Adipocyte (in vitro differentiated cells): ENCODE measurements at places on chromosomes 2 and 18.
A peak's percentile ranks its signal among the peaks of the same experiment; 100 is the strongest.

DNA sequence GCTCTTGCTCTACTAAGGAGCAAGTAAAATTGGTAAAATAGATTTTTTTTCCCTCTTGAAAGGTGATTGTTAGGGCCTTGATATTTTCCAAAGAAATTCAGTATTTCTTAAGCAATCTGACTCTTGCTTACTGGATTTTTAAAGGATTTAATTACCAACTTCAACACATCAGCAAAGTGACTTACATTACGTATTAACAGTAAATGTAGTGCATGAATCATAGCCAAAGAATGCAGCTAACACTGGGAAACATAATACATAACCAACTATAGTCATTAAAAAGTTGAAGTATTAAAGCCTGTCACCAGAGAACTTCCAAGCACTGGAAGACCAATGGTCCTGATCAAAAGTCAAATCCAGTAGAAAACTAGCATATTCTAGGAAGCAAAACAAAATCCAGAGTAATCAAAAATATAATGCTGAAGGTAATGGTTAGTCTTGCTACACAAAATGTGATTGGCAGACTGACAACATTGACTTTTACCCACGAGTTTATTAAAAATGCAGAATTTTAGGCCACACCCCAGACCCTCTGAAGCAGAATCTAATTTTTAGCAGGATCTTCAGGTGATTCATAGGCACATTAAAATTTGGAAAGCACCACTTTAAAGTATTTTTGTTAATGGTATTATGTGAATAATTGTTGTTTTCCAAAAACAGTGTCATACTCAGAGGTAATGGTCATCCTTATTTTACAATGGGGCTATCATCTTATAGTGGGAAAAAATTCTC is 31.8 kb upstream of the CAVIN2 start:
- DNase-seq, result peak; percentile 62

- DNase-seq, result no peak
These were observed 29.6 kb downstream of the CYRIA start for GRCh38 chr2:16635791-16636699.

DNA sequence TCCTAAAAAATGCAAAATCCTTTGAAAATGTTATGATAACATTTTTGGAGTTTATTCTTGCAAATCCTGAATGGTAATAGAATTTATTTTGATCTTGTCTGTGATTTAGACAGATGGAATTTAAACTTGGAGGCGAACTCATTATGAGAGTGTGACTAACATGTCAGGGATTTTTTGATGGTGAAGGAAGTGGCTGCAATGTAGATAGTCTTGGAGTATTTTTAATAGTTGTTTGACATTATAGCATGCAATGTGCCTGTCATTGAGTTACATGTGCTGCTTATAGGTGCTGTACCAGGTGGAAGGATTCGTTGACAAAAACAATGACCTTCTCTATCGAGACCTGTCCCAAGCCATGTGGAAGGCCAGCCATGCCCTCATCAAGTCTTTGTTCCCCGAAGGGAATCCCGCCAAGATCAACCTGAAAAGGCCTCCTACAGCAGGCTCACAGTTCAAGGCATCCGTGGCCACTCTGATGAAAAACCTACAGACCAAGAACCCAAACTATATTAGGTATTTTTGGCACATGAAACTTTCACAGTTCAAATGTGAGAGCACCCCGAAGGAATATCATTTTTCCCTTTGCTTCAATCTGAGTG is 141.8 kb downstream of the MYO1B start:
- peak; percentile 81 for DNase-seq

DNA sequence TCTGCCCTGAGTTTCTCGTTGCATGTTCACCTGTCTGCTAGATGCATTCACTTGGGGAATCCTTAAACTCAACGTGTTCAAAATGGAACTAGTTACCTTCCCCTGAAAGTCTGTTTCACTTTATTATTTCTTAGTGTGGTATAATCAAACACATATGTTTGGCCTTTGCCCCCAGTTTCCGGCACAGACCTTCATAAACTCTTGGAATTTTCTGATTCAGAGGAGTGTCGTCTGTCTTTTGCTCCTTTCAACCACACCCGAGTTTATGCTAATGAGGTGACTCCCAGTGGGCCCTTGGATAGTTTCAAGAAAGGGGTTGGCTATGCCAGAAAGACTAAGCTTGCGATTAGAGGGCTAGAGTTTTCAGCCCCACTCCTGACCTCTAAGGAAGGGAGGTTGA is 198.9 kb downstream of the CDCA7 start:
- DNase-seq, result peak; percentile 51

DNA sequence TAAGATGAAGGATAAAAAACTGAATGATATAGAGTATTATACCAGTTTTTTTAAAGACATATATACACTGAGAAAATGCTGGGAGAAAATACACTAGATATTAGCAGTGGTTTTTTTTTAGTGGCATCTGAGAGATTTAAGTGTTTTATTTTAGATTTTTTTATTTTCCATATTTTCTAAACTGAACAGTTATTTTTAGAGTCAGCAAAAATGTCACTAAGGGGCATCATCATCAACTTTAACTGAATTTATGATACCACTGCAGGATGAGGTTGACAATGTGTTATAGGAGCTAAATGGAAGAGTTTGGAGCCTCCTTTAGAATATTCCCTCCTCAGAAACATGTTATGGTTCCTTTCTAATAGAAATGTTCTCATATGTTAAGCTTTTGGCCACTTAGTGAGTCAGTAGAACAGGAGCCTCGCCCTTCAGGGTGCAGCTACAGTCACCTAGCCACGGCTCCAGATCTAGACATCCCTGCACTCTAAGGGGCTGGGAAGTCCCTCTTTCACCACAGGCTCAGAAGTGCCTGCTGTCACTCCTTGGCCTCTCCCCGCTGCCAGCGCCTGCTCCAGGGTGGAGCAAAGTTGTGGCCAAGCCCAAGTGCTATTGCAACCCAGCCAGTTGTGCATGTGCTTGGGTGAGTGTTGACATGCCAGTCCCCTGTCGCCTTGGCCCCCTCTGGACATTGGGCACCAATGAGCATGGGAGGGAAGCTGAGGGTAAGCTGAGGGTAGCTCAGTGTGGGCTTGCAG is 210.7 kb upstream of the RASGRP3 start:
- peak; percentile 21 for DNase-seq
